ENCODE measurements at places on chromosomes 3 and 15.

- DNase-seq, result no peak
Observed at GRCh38 chr15:73560501-73561117, 72.6 kb downstream of the NPTN start.

GRCh38 chr3:53161450-53161819, 426 bp downstream of the PRKCD start:
- peak; percentile 81 for DNase-seq

DNA sequence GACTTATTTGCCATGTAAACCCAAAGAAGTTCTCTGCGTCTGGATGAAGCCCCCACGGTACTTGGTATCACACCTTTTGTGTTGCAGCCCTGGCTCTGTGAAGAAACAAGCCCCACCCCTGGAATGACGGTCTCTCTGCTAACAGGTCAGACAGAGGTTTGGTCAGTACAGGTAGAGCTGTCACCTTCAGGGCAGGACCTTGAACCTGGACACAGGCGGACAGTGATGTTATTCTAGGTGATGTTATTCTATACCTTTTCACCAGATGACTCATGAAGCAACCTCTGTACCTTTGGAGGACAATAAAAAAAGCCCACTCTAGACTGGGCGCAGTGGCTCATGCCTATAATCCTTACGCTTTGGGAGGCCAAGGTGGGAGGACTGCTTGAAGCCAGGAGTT, 11.0 kb upstream of the GMPPB start:
- no peak for DNase-seq

- no peak for DNase-seq
Observed at GRCh38 chr3:116112696-116113095, 332.6 kb downstream of the LSAMP start.

- no peak for DNase-seq
Observed at GRCh38 chr3:34696831-34697230, 898.4 kb downstream of the PDCD6IP start.

DNA sequence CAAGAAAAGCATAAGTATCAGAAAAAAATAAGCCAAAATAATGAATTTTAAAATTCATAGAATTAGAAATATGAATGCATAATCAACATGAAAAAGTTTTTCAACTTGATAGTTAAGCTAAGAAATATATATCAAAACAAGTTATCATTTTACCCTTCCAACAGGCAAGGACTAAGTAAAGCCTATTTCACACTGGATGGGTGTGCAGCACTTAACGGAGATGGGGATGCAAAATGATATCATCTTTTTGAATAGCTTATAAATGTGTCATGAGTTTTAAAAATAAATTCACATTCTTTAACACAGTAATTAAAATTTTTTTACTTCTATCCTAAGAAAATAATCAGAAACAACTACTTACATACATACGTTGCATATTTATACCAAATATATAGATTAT, 20.9 kb downstream of the PIK3R4 start:
- no peak for DNase-seq

DNA sequence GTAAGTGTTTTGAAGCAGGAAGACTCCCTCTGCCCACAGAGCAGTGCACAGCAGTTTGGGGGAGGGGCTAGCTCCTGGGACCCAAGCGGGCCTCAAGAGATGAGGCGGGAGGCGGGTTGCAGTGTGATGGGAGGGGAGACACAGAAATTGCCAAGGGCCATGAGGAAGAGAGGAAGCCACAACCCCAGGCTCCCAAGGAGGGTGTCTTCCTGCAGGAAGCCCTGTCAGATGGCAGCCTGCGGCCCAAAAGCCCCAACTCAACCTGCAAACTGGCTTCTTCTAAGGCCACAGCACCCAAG, 7.3 kb upstream of the ISLR2 start:
- no peak for DNase-seq

- no peak for DNase-seq
Observed at GRCh38 chr15:88725305-88726210, 77.7 kb upstream of the ACAN start.

DNA sequence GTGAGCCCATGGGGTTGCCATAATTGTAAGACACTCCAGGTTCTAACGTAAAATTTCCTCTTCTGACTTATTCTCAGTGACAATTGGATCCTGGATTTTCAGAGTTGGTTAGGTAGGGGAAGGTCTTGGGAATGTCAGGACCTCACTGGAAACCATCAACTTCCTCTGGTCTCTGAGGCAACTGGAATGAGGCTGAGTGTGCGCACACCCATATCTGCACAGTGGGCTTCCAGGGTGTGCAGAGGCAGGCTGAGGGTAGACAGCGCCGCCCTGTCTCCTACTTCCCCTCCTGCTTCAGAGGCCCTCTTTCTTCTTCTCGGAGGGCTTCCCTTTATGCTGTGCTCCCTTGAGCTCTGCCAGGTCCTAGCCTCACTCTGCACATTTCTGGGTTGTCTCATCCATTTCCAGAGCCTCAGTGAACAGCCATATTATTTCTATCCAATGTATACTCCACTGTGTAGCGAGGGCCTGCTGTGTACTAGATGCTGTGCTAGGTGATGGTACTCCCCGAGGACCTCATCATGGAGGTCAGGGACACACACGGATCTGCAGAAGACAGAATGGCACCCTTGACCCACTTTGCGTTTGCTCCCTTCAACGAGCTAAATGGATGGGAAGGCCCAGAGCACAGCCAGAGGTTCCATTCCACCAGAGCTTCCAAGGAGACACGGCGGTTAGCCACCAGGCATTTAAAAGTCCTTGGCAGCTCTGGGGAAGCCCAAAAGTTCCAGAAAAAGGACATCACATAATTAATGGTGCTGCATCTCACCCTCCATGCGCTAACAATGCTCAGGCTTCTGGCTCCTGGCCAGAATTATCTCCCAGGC, 18.3 kb downstream of the ACAA1 start:
- no peak for DNase-seq

DNA sequence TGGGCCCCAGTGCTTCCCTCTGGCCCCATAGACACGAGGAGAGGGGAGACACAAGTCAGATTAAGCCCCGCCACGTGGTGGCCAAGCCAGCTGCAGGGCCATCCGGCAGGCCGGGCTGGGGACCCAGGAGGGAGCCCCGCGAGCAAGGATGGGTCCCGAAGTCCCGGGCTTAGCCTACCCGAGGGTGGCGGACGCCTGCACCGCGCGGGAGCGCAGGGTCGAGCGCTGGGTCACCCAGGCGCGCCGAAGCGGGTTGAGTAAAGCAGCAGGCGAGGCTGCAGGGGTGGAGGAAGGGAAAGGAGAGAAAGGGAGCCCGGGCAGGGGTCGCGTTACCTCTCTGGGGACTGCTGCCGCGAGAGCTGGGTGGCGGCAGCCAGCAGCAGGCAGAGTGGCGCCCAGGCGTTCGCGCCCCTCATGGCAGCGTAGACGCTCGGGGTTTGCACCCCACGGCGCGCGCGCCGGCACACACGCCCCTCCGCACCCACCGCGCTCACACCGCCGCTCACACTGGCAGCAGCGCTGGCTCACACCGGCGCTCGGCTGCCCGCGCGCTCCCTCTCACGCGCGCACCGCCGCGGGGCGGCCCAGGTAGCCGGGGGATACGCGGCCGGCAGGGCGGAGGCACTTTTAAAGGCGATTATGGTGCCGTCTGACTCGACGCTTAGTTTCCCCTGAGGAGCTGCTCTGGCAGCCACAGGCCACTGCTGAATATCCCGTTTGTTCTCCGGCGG, at the start of gene PCOLCE2:
TSS of gene PCOLCE2 (minus strand) at position 603 of the 731 bp plus-strand sequence. CDS start at position 416, 187 bp downstream.
- DNase-seq, result peak; percentile 69

GRCh38 chr15:31371520-31372240, 45.0 kb downstream of the KLF13 start:
- DNase-seq, result no peak

DNA sequence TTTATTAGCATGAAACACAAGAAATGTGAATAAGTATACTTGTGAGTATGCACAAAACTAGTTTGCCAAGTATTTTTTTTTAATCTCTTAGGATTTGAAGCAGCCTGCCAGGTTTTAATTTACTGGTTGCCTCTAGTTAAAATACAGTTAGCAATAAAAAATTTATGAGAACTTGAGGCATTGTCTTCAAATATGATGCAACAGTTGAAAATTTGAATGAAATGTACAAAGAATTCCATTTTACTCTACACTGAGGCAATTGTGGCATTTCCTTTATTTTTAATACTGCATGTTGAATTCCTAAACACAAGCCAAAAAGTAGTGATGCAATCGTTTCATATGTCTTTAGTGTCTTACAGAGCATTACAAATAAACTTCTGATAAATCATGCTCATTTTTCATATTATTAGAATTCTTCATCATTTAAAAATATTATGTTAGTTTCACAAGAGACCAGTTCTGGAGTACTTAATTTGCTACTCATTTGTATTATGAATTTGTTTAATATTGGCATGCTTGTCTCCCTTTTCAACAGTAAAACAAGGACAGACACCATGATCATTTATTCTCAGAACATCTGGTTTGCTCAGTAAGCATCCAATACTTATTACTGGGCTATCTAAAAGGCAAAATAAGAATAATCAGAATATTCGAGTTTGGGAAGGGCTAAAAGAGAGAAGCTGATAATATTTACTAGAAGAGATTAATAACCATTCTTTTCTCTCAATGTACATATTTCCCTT, 124.8 kb upstream of the PTX3 start:
- DNase-seq, result no peak

DNA sequence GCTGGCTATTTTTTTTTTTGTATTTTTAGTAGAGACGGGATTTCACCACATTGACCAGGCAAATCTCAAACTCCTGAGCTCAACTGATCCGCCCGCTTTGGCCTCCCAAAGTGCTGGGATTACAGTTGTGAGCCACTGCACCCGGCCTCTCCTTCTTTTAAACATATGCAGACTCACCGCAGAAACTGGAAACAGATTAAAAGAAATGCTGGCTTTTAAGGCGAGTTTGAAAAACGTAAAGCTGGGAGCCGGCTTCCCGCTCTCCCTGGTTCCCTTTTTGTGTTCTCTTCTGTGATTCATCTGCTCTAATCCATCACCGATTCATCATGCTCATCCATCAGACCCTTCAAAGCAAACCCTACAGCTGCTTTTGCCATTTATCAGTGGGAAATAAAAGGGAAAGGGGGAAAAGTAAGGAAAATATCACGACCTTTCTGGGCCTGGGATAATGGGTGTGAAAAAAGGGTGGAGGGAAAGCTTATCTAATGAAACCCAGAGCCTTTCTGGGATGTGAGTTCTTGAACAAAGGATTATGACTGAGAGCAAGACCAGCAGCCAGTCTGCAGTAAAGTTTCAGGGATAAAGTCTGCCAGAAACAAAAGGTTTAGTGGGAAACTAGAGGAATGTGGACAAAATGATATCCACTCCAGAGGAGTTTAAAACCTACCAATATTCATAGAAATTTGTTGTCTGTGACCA, 92.3 kb upstream of the LRIG1 start:
- no peak for DNase-seq

- no peak for DNase-seq
Observed at GRCh38 chr3:26252001-26252400, 370.6 kb upstream of the LRRC3B start.

- no peak for DNase-seq
Observed at GRCh38 chr3:29705906-29706844, 425.3 kb downstream of the RBMS3 start.

DNA sequence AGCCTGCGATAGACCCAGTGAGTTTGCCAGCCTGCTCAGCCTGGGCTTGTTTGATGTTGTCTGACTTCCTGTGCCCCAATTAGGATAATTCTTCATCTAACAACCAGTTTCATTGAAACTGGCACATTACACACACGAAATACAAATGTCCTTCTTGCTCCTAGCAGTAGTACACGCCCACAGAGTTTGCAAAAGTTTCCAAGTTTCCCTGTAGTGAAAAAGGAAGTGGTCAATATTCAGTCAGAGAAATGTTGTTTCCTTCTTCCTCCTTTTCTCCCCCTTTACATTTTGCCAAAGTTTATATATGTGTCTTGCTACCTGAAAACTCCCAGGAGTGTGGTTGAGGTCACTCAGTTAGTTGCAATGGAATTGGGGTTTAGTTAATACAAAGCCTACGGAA, 58.4 kb upstream of the LRTM1 start:
- DNase-seq, result no peak

GRCh38 chr3:145820170-145820569, 340.8 kb downstream of the PLOD2 start:
- no peak for DNase-seq

DNA sequence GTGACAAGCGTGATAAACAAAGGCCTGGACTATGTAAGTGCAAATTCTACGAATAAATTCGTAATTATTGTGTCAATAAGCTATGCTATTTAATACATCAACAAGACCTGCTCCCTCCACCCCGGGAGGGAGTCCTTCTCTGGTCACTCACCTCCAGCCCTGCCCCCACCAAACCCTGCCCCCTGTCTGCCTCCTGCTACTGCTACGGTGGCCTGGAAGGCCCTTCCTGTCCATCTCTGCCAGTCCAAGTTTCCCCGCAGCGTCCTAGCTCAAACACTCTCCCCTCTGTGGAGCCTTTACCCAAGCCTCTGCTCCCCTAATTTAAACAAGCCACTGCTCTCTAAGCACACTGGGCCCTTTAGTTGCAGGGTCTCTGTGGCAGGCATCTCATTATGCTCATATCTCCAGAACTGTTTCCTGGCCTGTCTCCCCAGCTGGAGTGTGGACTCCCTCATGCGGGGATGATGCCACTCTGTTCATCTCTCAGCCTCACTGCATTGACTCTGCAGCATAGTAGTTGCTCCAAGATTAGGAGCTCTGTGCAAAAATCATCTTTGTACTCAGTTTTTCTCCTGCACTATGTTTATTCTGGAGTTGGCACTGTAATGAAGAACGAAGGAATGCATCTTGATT, 241.2 kb downstream of the NTRK3 start:
- DNase-seq, result no peak

DNA sequence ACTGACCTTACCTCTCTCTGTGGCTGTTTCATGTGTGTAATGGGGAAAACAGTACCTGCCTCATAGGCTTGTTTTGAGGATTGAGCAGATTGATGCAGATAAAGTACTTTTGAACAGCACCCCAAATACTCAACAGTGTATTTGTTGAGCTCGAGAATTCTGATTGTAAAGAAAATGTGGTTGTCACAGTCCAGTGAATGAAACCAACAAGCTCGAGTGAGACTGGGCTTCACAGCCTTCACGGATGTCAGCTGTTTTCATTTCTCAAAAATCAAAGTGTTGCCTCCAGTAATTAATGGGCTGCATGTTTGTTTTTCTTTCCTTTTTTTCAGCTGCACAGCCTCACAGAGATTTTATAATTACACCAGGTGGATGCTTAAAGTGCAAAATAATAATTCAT, 43.7 kb downstream of the PARP15 start:
- DNase-seq, result no peak

GRCh38 chr15:65980824-65981456, 111.6 kb downstream of the RAB11A start:
- DNase-seq, result peak; percentile 81

GRCh38 chr3:1421577-1421976, 328.8 kb downstream of the CNTN6 start:
- no peak for DNase-seq

DNA sequence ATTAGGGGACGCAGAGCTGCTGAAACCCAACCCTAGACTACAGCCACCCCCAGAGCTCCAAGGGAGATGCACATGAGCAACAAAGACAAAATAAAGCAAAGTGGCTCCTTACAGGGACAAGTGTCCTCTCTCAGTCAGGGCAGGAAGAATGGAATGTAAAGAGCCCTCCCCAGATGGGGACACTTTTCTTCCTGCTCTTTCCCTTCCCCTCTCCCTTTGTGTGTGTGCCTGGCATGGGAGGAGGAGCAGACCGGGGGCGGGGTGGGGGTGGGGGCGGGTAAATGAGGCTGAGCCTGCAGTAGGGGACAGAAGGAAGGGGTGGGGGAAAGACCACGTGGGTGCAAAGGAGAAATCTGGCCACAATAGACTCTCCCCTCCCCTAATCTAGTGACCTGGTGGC, 37.4 kb downstream of the ACAA1 start:
- no peak for DNase-seq

- no peak for DNase-seq
Observed at GRCh38 chr3:45103753-45104714, 42.1 kb downstream of the CDCP1 start.

All from upper lobe of right lung (tissue), 1 donor.